Hematopoietic multipotent progenitor cell treated with erythropoietin and hydrocortisone succinate and interleukin-3 and kit ligand, for 8 days (in vitro differentiated cells): ENCODE measurements at places on chromosomes 13 and 19.

DNA sequence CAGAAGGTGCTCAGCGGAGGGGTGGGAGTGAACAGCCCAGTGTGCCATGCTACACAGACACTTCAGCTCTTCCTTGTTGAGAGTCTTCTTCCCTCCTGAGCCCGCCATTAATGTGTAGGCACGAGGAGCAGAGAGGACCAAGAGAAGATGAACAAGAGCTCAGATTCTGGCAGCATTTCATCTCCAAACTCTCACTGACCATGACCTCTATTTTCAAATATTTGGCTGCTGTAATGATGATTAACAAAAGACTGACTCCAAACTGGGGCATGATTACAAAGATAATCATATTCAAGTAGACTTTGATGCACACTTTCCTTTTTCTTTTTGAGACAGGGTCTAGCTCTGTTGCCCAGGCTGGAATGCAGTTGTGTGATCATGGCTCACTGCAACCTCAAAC, 236.5 kb downstream of the DCLK1 start:
- no peak for DNase-seq

DNA sequence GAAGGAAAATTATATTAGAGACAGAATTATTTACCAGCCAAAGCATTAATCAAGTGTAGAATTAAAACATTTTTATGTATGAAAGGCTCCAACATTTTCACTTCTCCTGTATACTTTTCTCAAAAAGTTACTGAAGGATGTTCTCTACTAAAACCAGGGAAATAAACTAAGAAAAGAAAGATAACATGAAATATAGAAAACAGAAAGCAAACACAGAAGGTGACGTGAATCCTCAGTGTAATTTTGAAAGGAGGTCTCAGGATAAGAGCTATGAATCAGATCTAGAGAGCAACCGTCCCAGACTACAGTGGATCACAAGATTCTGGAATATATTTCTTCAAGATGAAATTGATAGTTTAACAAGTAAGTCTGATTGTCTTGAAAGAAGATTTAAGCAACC, 144.5 kb downstream of the CYSLTR2 start:
- DNase-seq, result no peak

DNA sequence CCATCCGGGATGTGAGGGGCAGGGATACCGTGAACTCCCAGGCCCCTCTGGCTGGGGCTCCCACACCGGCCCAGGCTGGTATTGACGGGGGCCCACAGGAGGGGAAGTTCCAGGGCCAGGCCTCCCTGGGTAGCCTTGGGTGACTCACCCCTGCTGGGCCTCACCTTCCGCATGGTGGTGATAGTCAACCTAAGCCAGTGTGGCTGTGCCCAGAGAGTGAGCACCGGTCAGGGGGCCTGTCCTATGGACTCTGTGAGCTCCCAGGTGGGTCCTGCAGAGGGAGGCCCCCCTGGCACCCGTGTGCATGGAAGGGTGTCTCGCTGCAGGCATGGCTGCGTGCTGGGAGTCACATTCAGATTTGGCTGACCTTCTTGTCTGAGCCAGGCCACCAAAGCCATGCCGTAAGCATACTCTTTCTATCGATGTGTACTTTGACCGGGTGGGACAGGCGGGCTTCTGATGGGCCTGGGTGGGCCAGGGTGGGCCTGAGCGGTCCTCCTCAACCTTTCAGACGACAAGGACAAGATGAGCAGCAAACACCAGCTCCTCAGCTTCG, 27.6 kb downstream of the DHX34 start:
- no peak for DNase-seq

DNA sequence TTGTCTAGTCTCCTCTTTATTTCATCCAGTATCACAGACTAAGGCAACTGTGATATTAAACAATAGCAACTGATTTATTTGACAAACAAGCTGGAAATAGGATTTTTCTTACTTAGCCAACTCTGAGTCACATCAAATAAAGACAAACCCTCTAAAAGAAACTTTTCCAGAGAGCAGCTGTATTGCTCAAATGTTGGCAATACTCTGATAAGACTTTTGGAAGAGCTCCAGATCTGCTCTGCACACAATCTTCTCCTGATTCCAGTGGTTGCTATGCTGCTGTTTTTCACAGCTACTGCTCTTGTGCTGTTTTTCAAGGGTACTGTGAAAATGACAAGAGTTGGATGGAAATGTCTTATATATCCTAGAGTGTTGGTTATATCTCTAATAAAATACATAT, 1479.2 kb downstream of the SLITRK5 start:
- DNase-seq, result peak; percentile 3

GRCh38 chr13:99308471-99309087, 1.4 kb upstream of the GPR183 start:
- no peak for DNase-seq

GRCh38 chr13:21723807-21724505, 53.1 kb downstream of the FGF9 start:
- no peak for DNase-seq

DNA sequence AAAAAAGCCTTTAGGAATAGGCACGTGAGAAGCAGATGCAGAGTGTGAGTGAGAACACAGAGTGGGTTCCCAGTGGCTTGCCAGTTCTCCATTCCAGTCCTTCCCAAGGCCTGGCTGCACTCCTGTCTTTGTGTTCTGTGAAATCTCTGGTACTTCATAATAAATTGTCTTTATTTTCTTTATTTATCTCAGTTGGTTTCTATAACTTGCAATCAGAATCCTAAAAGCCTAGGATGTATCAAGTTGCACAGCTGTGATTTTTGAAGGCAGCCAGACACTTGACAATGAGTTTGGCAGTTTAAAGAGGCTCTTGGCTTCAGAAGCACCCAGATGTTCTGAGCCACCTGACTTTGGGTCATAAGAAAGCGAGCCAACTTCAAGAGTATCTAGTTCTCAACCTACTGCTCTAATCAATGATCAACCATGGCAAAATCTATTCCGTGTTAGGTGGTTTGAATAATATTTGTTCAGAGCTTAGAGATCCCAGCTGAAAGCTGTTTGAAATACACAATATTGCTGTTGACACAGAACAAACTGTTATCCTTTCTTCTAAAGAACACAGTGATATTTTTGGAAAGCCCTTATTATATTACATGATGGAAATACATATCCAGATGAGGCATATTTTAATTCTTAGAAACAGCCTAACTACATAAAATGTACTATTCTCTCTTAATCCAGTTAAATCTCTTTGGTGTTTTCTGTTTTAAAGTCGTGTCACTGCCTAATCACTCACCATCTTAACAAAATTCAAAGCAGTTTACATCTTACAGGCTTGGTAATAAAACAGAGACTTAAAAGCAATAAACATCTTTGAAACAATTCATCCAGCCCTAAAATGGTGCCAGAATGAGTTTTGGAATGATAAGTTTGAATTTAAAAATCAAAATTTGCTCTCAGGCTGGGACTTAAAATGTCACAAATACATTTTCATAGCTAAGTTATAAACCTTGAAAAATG, 483.0 kb upstream of the NBEA start:
- DNase-seq, result no peak

GRCh38 chr13:108961542-108962125, 332.2 kb downstream of the MYO16 start:
- peak; percentile 61 for DNase-seq

GRCh38 chr13:24910502-24911132, 146.6 kb downstream of the RNF17 start:
- DNase-seq, result no peak

DNA sequence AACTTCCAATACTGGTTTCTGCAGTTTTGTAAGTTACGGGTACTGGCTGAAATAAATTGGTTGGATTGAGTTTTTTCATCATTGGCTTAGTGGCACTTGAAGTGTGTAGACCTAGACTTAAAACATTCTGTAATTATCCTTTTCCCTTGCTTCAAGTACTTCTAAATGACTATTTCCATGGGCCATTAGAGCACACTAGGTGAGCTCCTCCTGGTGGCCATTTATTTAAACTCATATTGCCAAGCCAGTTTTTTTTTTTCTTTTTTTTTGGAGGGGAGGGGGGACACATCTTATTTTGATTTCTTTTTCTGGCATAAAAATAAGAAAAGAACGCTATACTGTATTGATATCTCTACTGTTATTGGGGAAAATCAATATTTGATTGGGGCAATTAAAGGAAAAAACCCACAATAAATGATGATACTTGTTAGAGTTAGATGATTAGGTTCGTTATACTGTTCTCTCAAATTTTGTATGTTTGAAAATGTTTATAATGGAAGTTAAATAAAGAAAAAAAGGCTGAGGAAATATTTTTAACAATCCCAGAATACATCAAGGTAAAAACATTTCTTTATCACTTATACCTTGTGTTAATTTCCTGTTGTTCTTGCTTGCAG, 82.9 kb downstream of the PDS5B start:
- peak; percentile 76 for DNase-seq

DNA sequence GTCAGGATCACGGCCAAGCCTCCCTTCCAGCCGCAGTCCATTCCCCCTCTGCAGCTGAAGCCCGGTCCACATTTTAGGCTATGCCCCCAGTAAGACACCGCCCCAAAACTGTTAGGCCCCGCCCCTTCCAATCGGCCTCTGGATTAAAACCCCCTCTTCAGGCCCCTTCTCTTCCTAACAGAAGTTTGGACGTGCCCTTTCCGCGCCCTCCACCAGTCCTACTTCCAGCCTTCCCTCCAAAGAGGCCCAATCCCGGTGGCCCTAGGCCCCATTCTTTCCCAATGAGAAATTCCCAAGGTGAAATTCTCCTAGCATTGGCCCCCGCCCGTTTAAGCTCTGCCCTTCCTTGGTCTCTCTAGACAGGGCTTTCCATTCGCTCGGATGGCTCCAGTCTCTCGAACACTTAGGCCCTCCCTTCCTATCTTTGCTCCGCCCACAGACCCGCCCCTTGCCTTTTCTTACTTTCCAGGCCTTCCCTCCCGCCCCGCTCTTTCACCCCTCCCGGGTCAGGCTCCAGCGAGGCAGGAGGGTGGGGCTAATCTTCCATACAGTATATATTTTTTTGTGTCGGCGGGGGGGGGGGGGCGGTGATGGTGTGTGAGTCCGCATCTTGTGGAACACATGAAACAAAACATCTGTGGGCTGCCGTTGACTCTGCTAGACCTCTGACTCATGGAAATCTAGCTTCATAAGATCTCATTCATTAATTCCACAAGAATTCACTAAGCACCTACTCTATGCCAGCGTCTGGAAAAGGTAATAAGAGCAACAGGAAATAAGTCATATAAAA, 13.6 kb downstream of the LTBP4 start:
- DNase-seq, result peak; percentile 97

- DNase-seq, result no peak
These were observed 75.9 kb downstream of the MYCBP2 start for GRCh38 chr13:77250975-77251374.

GRCh38 chr19:48963371-48964204, 1.5 kb upstream of the FTL start:
- DNase-seq, result peak; percentile 86

- no peak for DNase-seq
These were observed 9.3 kb upstream of the RPS15 start for GRCh38 chr19:1428738-1429391.

- peak; percentile 68 for DNase-seq
These were observed 2.8 kb downstream of the PTGER1 start for GRCh38 chr19:14472202-14472938.

GRCh38 chr13:19178901-19179593, 2.6 kb downstream of the TUBA3C start:
- DNase-seq, result no peak

DNA sequence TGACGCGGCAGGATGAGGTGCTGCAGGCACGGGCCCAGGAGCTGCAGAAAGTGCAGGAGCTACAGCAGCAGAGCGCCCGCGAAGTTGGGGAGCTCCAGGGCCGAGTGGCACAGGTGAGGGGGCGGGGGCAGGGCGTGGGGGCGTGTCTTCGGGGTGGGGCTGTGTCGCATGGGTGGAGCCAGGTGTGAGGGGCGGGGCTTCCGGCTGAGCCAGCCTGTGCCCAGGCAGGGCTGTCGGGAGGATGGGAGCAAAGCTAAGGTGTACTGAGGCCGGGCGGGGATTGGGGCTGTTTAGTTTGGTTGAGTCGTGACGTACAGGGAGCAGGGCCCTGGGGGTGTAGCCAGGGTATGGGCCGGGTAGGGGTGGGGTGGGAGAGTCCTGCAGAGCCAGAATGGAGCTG, 62.3 kb downstream of the KCNC3 start:
- no peak for DNase-seq

- DNase-seq, result no peak
These were observed 33.1 kb upstream of the C1QTNF9 start for GRCh38 chr13:24276306-24276705.

DNA sequence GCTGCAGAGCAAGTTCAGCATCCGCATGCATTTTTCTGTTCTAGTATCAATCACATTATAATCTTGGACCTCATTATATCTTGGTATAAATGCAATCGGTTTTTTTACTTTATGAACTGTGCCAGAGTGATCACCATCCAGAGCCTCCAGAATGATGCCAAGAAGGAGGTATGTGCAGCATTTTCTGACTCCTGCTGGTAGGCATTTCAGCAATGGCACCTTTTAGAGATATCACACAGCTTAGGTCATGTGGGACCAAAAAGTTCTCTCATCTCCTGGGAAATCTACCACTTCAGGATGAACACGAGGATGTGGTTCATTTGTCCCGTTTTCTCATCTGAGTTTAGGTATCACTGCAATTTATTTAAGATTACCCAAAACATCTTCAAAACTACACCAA, 220.4 kb downstream of the VWA8 start:
- DNase-seq, result no peak

DNA sequence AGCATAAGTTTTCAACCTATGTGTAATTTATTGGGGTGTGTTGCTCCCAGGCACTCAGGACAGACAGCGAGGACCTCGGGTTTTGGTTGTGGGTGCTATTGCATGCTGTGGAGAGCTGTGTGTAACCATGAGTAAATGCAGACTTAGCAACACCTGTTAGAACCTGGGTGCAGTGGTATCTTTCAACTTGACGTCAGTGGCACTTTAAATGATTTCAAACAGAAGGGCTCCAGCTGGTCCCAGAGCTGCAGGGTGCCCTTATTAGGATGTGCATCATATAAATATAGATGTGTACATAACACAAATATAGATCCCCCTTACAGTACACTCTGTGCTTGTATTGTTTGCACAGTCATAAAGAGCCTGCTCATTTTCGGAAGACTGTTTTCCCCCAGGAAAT, 228.3 kb upstream of the IRS2 start:
- DNase-seq, result no peak
